Effector CD4-positive, alpha-beta T cell (primary cell): ENCODE measurements at places on chromosomes 13 and 19.

DNA sequence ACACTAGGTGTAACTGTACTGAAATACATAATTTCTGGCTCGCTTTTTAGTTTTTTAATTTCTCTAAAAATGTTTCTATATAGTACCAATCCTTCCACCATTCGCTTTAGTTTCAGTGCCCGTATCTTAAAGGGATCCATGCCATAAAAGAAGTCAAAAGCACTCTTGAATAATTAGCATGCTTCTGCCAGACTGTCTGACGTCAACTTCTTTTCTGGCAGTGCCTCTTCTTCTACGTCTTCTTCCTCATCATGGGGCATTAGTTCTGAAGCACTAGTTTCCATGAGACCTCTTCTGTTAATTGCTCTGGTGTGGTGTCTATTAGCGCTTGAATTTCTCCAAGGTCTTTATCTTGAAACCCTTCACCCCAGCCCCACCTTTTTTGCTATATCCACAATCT lies 93.8 kb upstream of the DOCK9 start:
- no peak for DNase-seq

DNA sequence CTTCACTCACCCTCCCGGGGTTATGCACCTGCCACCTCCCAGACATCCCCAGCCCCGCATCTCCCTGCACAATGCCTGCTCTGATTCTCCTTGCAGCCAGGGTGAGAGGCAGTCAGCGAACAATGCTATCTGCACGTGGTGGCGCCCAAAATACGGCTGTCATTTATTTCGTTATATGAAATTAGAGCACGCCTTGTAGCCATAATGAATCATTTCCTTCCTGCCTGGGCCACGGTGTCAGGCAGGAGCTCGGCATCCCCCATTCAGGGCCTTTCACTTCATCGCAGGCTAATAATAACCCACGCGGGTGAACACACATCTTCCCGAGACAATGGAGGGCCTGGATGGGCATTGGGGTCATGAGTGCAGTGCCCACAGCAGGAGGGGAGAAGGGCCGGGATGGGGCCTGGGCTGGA lies 143.8 kb upstream of the ZNF507 start:
- no peak for DNase-seq

DNA sequence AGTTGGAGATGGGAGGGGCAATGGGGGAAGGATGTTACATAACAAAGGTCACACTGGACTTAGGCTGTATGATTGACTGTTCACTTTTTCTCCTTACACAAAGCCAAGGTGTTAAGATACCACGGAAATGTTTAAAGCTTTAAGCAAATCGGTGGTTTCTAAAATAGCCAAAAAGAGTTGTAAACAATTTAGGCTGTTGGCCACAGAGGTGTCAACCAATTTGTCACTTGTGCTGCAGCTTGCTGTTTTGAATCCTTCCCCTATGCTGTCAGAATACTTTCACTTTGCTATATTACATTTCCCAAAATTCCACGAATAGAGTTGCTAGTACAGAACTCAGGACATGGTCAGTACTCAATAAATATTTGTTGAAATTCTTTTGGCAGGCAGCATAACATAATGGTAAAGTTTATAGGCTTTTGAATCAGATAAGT lies 149.3 kb downstream of the VWA8 start:
- no peak for DNase-seq

DNA sequence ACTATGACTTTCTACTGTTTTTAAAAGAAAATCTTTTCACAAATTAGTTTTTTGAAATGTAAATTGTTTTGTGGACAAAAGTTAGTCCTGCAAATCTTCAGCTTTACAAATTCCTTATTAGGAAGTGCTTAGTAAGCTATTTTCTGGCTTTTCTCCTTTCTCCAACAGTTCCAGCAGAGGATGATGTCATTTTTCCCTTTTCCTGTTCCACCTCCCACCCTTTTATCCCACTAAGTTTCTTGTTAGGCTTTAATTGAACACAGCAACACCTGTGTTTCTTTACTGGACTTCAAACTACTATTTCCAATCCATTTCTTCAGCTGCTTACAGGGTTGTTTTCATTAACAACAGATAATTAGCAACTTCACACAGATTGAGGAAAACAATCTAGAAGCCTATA lies 389.2 kb downstream of the NDFIP2 start:
- DNase-seq = no peak

GRCh38 chr13:30486230-30487074 lies 20.7 kb upstream of the HMGB1 start:
- DNase-seq = no peak

DNA sequence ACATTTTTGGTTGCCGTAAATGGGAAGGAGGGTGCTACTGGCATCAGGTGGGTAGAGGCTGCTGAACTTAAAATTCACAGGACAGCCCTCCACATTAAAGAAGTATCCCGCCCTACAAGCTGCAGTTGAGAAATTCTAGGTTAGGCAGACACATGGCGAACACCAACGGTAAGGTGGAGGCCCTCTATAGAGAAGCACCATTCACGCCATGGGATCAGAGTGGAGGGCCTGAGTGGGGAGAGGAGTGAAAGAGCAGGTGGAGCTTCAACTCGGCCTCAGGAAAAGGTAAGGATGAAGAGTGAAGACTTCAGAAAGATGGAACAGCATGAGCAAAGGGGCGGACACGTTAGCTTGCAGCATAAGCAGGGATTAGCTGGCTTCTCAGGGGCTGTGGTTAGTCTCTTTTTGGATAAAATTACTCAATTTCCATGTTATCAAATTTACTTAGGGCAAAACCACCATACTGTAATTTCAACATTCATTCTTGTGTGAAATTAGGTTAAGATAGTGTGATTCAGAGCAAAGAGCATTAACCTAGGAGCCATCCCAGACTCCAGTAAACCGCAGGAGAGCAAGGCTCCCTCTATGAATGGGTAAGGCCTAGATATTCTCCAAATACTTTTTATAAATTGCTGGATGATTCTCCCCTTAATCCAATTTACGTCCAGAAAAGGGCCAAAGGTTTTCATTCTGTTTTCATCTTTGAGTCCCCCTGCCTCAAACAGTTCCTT lies 1.2 kb downstream of the EEF1AKMT1 start:
- DNase-seq = no peak

DNA sequence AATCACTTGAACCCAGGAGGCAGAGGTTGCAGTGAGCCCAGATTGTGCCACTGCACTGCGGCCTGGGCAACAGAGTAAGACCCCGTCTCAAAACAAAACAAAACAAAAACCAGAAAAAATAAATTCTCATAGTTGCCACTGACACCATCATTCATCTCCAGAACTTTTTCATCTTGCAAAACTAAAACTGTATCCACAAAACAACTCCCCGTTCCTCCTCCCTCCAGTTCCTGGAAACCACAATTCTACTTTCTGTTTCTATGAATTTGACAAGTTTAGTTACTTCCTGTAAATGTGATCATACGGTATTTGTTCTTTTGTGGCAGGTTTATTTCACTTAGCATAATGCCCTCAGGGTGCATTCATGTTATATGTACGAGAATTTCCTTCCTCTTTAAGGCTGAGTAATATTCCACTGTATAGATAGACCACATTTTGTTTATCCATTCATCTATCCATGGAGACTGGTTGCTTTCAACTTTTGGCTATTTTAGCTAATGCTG lies 13.2 kb upstream of the ADGRE5 start:
- DNase-seq = no peak

- no peak for DNase-seq
Measured at GRCh38 chr19:33300894-33301143, 1.5 kb downstream of the CEBPA start.

DNA sequence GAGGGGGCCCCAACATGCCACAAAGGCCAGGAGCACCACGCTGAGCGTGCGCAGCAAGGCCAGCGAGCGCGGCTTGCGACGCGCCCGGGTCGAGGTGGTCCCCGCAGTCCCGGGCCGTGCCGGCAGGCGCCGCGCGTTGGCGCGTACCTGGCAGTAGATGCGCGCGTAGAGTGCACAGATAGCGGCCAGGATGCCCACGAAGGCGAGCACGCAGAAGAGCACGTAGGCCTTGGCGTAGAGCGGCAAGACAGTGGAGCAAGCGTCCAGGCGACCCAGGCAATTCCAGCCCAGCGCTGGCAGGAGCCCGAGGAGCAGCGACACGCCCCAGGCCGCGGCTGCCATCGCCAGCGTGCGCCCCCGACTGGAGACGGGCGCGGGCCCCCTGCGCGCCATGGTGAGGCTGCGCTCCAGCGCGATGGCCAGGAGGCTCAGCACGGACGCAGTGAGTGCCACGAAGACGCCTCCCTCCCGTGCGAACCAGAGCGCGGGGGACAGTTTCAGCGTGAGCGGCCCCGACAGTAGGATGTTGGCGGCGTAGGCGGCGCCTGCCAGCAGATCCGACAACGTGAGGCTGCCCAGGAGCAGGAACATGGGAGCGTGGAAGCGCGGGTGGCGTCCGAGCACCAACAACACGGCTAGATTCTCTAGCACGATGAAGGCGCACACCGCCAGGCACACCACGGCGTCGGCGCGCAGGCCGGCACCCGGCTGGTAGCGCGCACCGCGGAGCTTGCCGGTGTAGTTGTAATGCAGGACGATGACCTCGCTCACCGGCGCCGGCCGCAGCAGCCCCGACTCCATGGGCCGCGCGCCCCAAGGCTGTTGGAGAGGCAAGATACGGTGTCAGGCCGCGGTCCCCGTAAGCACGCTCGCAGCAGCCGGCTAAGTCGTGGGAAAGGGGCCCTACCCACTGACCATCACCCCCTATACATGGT lies 2.8 kb downstream of the S1PR5 start:
- no peak for DNase-seq
